ENCODE measurements at places on chromosomes 16 and 17. TPM values are rescaled to one million over a fixed set of nuclear protein-coding genes. Genes with fewer than 3 reads are reported as not detected.

PLK1 gene
- total RNA-seq = 2.1 TPM

MYH8 gene
- total RNA-seq = not detected

RNF112 gene
- 20.7 TPM for total RNA-seq

PHF23 gene
- 37.6 TPM for total RNA-seq

HOXB4 gene
- 28.7 TPM for total RNA-seq

- no peak for DNase-seq
These were observed 588.3 kb upstream of the ZFHX3 start for GRCh38 chr16:73636196-73636595.

DNA sequence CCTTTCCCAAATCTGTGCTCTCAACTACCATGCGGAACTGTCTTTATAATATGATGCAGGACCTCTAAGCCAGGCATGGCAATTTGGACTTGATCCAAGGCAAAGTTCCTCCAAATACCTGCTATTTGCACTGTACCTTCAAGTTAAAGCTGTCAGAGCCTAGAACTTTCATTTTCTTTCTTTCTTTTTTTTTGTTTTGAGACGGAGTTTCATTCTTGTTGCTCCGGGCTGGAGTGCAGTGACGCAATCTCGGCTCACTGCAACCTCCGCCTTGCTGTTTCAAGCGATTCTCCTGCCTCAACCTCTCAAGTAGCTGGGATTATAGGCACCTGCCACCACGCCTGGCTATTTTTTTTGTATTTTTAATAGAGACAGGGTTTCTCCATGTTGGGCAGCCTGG is 51.7 kb downstream of the ARHGAP27 start:
- DNase-seq = no peak

- DNase-seq = no peak
These were observed 82.2 kb downstream of the CMC2 start for GRCh38 chr16:80924372-80924978.

DNA sequence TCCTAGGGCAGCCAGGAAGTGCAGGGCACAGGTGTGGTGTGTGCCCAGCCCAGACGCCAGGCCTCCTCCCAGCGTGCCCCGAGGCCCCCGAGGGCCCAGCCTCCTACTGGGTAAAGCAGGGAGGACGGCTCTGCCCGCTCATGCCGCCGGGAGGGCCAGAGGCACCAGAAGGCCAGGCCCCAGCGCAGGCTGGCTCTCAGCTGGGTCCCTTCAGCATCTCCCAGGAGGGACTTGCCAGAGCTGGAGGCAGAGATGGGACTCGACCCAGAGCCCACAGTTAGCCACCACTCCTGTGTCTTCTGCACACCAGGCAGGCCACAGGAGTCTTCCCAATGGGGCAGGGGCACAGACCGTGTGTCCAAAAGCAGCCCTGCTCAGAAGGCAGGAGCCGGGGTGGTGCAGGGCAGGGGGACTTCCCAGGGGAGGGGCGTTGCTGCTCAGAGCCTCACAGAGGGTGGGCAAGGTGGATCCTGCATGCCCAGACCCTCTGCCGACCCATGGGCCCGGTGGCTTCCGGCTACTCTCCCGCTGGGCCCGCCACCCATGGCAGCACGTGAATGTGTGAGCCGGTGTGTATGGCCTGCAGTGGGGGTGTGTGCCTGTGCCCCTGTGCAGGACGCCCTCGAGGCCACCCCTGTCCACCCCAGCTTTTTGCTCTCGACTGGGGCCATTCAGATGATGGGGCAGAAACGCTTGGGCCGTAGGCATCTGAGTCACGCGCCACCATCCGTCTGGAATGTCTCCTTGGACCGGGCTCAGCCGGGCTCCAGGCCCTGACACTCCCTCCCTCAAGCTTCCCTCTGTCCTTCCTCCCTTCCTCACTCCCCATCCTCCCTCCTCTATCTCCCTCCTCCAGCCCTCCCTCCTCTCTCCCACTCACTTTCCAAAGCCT is 5.7 kb upstream of the ZNF469 start:
- no peak for DNase-seq

- DNase-seq = no peak
These were observed 37.9 kb downstream of the ELAC2 start for GRCh38 chr17:12979826-12980500.

DNA sequence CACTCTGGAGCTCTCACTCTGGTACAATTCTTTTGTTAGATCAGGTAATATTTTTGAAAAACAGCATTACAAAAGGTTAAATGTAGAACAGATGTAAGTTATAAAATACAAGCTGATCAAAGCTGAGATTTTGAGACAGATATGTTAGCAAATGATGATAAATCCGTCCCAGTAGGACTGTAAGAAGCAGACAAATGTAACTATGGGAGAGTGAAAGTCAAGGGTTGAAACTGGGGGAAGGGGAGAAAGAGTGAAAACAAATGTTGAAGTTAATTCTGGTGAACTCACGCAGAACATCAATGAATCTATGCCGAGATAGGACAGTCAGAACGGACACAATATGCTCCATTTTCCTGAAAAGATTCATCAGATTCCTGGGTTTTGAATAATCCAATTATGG is 298.9 kb upstream of the IRX5 start:
- no peak for DNase-seq

DNA sequence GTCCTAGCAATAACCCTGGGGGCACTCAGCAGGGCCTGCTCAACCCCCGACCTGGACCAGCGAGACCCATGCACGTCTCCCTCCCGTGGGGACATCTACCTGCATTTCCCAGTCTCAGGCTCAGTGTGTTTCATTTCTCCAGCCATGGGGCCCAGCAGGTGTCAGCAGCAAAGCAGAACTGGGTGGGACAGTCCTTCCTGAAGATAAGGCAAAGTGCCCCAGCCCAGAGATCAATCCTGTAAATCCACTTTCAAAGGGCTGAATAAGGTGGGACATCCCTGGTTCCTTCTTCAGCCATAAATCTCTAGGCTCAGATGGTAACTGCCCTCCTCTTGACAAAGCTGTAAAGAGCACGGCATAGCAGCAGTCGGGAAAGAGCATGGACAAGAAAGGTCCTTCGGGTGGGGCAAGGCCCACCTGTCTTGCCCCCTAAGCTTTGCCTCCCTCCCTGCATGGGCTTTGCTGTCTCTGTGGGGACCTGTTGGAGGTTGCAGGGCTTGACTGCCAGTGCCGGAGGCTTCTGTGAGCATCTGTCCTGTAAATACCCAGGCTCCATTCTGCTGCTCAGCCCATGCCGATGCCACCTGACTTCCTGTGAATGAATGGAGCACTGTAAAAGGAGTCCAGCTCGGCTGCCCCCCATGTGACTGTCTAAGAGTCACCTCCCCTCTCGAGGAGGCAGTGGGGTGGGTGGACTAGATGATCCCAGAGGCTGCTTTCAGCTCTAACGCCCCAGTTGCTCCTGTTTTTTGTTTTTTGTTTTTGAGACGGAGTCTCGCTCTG is 84.8 kb upstream of the TBC1D3K start:
- no peak for DNase-seq

DNA sequence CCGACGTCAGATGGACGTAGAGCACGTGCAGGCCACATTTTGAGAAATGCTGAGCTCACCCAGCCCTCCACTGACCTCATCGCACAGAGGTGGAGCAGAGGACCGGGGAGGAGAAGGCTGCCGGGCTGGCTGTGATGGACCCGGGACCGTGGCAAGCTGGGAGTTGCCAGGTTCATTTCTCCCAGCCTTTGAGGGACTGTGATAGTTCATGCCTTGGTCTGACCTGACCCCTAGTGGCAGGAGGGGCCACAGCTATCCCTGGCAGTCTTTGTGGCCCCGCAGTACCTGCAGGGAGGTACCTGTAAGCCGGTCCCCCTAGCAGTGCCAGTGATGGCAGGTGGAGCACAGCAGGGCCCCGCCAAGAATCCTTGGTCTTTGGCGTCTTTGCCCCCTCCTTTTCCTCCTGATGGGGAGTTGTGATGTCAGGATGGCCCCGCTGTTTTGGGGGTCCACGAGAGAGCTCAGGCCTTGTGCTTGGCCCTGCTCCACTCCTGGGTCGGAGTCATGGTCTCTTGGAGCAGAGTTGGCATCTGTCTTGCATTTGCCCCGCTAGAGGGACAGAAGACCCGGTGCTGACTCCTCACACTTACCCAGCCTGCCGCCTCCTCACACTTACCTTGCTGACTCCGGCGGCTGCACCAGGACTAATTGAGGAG is 50.4 kb downstream of the OR1D5 start:
- no peak for DNase-seq

GRCh38 chr17:79654960-79655382 is 44.1 kb upstream of the RBFOX3 start:
- peak; percentile 37 for DNase-seq

GRCh38 chr17:59160157-59161025 is 4.8 kb downstream of the PRR11 start:
- no peak for DNase-seq

- DNase-seq = no peak
These were observed 69.5 kb downstream of the CMIP start for GRCh38 chr16:81514041-81514559.

GRCh38 chr16:53561101-53561888 is 58.3 kb upstream of the AKTIP start:
- no peak for DNase-seq

DNA sequence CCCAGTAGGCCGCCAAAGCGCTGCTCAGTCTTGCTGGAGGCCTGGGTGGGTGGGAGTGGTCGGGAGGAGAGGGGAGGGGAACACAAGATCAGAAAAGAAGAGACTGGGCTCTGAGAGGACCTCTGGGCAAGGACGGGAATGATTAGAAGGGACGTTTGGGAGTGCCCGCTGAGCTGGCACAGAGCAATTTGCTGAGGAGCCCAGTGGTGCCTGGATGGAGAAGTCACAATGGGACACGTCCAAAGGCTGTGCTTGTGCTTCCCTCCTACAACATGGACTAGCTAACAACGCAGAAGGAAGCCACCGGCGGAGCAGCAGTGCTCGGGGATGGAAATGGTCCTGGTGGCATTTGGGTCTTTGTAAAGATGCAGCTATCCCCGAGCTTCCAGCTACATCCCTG is 45.6 kb upstream of the CACNG4 start:
- DNase-seq = no peak

- no peak for DNase-seq
These were observed 65.0 kb downstream of the MPRIP start for GRCh38 chr17:17107281-17107680.

DNA sequence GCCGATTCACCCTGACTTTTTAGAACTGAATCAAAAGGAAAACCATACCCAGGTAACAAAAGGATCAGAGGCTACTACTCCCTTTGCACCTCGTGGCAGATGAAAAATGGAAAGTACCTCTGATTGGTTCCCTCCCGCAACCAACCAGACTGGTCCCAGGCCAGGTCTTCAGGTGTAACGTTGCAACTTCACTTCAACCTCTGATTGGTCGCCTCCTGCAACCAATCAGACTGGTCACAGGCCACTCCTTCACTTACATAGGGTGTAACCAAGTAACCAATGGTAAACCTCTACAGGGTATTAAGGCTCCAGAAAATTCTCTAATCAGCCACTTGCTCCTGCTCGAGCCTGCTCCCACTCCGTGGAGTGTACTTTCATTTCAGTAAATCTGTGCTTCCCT is 89.4 kb downstream of the ADCY9 start:
- DNase-seq = no peak

GRCh38 chr17:50051082-50051576 is 4.8 kb upstream of the ITGA3 start:
- DNase-seq = no peak

GRCh38 chr17:82645516-82645915 is 2.7 kb downstream of the WDR45B start:
- no peak for DNase-seq

DNA sequence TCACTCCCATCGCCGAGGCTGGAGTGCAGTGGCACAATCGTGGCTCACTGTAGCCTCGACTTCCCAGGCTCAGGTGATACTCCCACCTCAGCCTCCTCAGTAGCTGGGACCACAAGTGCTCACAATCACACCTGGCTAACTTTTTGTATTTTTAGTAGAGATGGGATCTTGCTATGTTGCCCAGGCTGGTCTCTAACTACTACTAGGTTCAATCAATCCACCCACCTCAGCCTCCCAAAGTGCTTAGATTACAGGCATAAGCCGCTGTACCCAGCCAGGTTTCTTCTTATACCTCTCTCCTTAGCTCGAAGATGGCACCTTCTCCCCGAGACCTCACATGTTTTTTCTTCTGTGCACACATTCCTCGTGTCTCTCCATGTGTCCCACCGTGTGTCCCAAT is 3.0 kb downstream of the TSPAN10 start:
- DNase-seq = no peak

DNA sequence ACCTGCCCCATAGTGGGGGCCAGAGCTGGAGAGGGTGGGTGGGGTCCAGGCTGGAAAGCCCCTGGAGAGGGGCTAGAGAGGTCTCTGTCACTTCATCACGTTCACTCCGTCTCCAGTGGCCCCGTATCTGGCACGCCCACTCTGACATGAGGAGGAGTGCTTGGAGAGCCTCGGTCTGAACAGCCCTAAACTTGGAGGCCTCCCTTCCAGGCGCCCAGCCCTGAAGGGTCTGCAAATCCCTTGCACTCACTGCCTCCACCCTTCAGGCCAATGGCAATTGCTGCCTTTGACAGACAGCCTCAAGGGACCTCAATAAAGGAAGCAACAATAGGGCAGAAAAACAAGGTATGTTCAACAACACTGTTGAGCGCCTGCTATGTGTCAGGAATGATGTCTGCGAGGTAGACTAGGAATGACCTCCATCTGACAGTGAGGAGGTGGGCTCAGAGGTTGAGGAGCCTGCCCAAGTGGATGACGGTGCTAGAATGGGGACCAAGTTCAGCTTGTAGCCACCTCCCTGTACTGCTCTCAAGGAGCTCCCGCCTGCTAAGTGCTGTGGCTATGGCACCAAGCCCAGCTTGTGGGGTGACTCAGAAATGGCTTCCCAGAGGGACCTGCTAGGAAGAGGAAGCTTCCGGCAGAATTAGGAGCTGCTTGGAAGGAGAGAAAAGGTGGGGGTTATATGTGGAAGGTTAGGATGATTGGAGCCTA is 2.9 kb upstream of the EPX start:
- DNase-seq = peak; percentile 67

GRCh38 chr17:915538-916201 is 63.9 kb downstream of the NXN start:
- no peak for DNase-seq
